ENCODE measurements at places on chromosomes 1 and 21. TPM values are rescaled to one million over a fixed set of nuclear protein-coding genes. Genes with fewer than 3 reads are reported as not detected.

GRCh38 chr1:221264848-221265247 lies 385.6 kb downstream of the HLX start:
- H3K4me1 ChIP-seq, result no peaks in the 10 kb centered on the region
- no peak overlapping the region for H3K27ac ChIP-seq
- peaks cover 6% of the 10 kb centered on the region for H3K27me3 ChIP-seq
- no peaks in the 10 kb centered on the region for H3K36me3 ChIP-seq

DNA sequence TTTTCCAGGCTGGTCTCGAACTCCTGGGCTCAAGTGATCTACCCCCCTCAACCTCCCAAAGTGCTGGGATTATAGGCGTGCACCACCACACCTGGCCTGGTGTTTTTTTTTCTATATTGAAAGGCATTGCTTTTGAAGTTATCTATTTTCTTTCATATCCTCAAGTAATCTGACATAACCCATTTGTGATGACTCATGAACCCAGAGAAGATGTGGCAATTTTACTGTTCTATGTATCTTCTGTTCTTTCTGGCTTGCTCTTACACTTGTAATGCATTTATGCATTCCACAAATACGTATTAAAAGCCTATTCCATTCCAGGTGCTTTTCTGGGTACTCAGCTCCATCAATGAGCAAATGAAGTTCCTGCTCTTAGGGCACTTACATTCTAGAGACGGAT lies 29.9 kb upstream of the ERRFI1 start:
- no peaks in the 10 kb centered on the region for H3K36me3 ChIP-seq
- H3K27ac ChIP-seq, result no peak overlapping the region
- peaks cover 3% of the 10 kb centered on the region for H3K4me1 ChIP-seq
- H3K27me3 ChIP-seq, result peaks cover 18% of the 10 kb centered on the region
- DNase-seq, result no peak
- H3K4me3 ChIP-seq, result no peak overlapping the region

DNA sequence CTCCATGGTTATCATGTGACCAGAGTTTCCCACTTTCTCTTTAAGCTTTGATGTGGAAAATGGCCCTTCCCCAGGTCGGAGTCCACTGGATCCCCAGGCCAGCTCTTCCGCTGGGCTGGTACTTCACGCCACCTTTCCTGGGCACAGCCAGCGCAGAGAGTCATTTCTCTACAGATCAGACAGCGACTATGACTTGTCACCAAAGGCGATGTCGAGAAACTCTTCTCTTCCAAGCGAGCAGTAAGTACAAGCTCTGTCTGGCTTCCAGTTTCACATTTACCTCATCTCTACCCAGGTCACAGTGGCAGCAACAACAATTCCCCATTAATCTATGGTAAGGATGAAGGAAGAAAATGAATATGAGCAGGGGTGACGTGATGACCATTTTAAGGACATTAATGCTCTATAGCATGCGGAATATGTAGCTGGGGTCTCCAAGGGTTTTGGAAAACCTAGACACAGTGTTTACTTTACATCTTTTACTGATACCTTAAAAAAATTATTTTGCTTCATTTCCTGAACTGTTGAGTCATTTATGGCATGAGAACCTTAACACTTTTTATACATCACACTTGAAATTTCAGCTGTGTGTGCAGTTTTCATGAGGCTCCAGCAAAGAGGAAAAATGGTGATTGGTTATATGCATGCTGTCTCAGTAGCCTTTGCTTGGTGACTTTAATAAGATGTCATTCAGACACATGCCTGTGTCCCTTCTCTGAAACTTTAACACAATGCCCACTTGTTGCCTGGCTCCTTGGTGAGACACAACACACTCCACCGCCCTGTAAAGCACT lies 286.3 kb upstream of the SGIP1 start:
- no peak for DNase-seq
- H3K4me1 ChIP-seq, result peaks cover 30% of the 10 kb centered on the region
- H3K36me3 ChIP-seq, result no peaks in the 10 kb centered on the region
- H3K27me3 ChIP-seq, result no peaks in the 10 kb centered on the region

GRCh38 chr1:43359696-43360095 lies 915 bp downstream of the CDC20 start:
- H3K27me3 ChIP-seq, result no peaks in the 10 kb centered on the region
- DNase-seq, result no peak
- peaks cover 44% of the 10 kb centered on the region for H3K36me3 ChIP-seq
- peaks cover 43% of the 10 kb centered on the region for H3K4me1 ChIP-seq

- peaks cover 10% of the 10 kb centered on the region for H3K27me3 ChIP-seq
- peaks cover 40% of the 10 kb centered on the region for H3K4me1 ChIP-seq
- no peak for DNase-seq
- peaks cover 15% of the 10 kb centered on the region for H3K36me3 ChIP-seq
- H3K27ac ChIP-seq, result no peak overlapping the region
Measured at GRCh38 chr1:91546301-91546581, 45.6 kb downstream of the CDC7 start.

GRCh38 chr1:58699011-58699762 lies 675 bp downstream of the MYSM1 start:
- no peaks in the 10 kb centered on the region for H3K27me3 ChIP-seq
- DNase-seq, result no peak
- peak overlapping the region; percentile 100 for H3K27ac ChIP-seq
- peaks cover 9% of the 10 kb centered on the region for H3K4me1 ChIP-seq
- H3K4me3 ChIP-seq, result peak overlapping the region; percentile 92
- H3K36me3 ChIP-seq, result peaks cover 10% of the 10 kb centered on the region

DNA sequence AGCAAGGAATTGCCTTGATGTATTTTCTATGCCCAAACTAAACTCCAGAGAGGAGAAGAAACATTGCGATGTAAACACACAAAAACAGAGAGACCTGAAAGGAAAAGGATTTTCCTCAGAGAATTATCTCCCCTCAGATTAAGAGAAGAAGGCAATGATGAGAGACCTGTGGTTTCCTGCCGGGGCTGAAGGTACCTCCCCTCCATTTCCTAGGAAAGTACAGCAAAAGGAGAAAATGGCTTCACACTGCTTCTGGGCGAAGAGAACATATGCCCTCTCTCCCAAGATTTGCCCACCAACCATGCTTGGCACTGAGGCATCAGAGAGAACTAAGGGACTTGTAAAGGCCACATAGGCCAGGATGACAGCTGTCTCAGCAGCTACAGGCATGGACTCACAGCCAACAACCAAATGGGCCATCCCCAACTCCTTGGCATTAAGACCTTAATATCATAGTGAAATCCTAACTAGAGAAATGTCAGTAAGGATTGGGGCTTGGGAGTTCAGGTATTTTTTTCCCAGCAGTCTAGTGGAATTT lies 523.0 kb downstream of the PTPRC start:
- peaks cover 33% of the 10 kb centered on the region for H3K4me1 ChIP-seq
- H3K4me3 ChIP-seq, result no peak overlapping the region
- peaks cover 5% of the 10 kb centered on the region for H3K36me3 ChIP-seq
- H3K27me3 ChIP-seq, result no peaks in the 10 kb centered on the region
- peak overlapping the region; percentile 43 for H3K27ac ChIP-seq

DNA sequence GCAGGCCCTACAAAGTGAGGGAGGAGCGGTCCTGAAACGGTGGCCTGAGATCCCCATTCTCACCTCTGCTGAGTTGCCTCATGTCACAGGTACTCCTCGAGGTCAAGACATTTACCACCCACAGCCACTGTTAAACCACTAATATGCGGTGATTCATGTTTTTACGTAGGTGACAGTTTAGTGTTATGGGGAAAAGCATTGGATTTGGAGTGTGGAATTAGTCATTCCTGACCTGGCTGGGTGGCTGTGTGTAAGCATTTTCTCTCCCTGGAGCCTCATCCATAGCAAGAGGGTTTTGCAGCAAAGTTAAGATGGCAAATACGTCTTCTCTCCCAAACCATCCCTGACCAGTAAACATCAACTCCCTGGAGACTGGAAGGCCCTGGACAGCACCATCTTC lies 57.8 kb upstream of the KCNJ6 start:
- no peak for DNase-seq
- no peak overlapping the region for H3K4me3 ChIP-seq
- no peak overlapping the region for H3K27ac ChIP-seq
- H3K36me3 ChIP-seq, result no peaks in the 10 kb centered on the region
- H3K4me1 ChIP-seq, result no peaks in the 10 kb centered on the region

GRCh38 chr1:202958544-202959275 lies 598 bp upstream of the ADIPOR1 start:
- no peaks in the 10 kb centered on the region for H3K27me3 ChIP-seq
- H3K4me3 ChIP-seq, result peak overlapping the region; percentile 89

- H3K36me3 ChIP-seq, result no peaks in the 10 kb centered on the region
- H3K27ac ChIP-seq, result no peak overlapping the region
- no peaks in the 10 kb centered on the region for H3K4me1 ChIP-seq
- H3K4me3 ChIP-seq, result no peak overlapping the region
- DNase-seq, result no peak
Measured at GRCh38 chr1:218804014-218804785, 369.5 kb upstream of the LYPLAL1 start.

DNA sequence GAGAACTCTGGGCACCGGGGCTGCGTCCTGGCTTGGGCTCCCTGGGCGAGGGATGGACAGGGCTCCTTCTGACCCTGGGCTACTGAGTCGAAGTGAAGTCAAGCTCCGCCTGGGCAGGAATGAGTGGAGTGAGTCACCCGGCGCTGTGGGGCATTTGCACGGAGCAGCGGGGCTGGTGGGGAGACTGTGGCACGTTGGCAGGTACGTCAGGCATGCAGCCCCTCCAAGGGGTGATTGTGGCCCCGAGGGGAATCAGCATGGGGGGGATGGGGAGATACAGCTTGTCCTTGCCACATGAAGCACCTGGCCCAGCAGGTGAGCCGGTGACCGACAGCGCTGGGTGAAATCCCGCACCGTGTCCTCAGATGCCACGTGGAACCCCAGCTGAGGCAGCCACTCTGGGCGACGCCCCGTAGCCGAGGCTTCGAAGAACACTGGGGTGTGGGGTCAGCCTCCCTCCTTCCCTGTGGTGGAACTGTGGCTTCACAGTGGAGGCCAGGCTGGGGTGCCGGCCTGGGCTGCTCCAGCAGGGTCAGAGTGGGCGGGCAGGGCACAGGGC lies 62.3 kb downstream of the COL18A1 start:
- H3K4me3 ChIP-seq, result no peak overlapping the region
- no peak overlapping the region for H3K27ac ChIP-seq
- DNase-seq, result no peak
- H3K36me3 ChIP-seq, result no peaks in the 10 kb centered on the region
- peaks cover 2% of the 10 kb centered on the region for H3K4me1 ChIP-seq
- peaks cover 10% of the 10 kb centered on the region for H3K27me3 ChIP-seq

- H3K4me3 ChIP-seq, result no peak overlapping the region
- peaks cover 3% of the 10 kb centered on the region for H3K36me3 ChIP-seq
- H3K27me3 ChIP-seq, result peaks cover 12% of the 10 kb centered on the region
- no peaks in the 10 kb centered on the region for H3K4me1 ChIP-seq
- H3K27ac ChIP-seq, result no peak overlapping the region
- no peak for DNase-seq
Measured at GRCh38 chr1:30670240-30671060, 52.9 kb downstream of the MATN1 start.

- H3K27me3 ChIP-seq, result peaks cover 2% of the 10 kb centered on the region
- no peaks in the 10 kb centered on the region for H3K36me3 ChIP-seq
- H3K27ac ChIP-seq, result no peak within 1 kb of the TSS
- H3K4me1 ChIP-seq, result no peaks in the 10 kb centered on the region
Measured at GRCh38 chr1:158754420-158754819, at the start of gene OR6K6. OR6K6 (plus strand) TSS chr1:158754720; CDS start chr1:158754888, 168 bp downstream.

GRCh38 chr1:208595745-208596144 lies 351.6 kb upstream of the PLXNA2 start:
- no peak overlapping the region for H3K4me3 ChIP-seq
- H3K36me3 ChIP-seq, result no peaks in the 10 kb centered on the region
- DNase-seq, result no peak
- peaks cover under 1% of the 10 kb centered on the region for H3K27me3 ChIP-seq
- no peaks in the 10 kb centered on the region for H3K4me1 ChIP-seq

GRCh38 chr1:43997295-43997999 lies 6.0 kb downstream of the CCDC24 start:
- no peaks in the 10 kb centered on the region for H3K27me3 ChIP-seq
- H3K4me3 ChIP-seq, result no peak overlapping the region

DNA sequence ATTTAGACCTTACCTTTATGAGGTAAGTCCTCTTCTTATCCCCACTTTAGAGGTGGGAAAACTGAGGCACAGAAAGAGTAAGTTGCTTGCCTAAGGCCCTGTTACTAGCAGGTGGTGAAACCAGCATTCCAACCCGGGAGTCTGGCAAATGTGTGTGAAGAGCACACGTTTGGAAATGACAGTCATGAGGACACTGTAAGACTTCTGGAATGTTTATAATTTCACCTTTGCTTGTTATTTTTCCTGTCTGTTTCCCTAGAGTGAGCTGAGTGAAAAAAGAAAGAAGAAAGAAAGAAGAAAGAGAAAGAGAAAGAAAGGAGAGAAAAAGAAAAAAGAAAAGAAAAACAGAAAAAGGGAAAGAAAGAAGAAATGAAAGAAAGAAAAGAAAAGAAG lies 21.2 kb upstream of the LGALS8 start:
- peaks cover 8% of the 10 kb centered on the region for H3K27me3 ChIP-seq
- no peaks in the 10 kb centered on the region for H3K36me3 ChIP-seq
- no peak for DNase-seq
- peaks cover 8% of the 10 kb centered on the region for H3K4me1 ChIP-seq

DNA sequence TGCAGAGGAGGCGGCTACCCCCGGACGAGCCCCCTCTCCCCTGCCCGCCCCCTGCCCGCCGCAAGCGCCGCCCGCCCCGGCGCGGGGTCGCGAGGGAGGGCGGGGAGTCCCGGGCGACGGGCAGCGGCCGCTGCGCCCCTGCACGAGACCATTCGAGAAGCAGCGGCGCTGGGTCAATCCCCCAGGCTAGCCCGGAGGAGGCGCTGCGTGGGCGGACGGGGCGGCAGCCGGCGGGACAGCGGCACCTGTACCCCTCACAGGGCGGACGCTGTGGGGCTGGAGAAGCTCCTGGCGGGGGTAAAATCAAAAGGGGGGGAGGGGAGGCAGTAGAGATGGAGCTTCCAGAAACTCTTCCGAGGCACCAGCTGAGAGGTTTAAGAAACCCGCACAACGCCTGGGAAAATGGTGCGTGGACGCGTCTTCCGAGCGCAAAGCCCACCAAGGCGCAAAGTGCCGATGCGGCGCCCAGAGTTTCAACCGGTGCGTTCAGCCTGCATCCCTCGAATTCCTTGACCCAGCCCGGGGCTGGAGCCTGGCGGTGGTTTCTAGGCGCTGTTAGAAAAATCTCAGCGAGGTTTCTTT lies at the start of gene PLPPR5:
Gene PLPPR5, minus strand, starts transcription at position 1 of the 582 bp plus-strand sequence. CDS start 190 bp downstream, outside the sequence.
- peaks cover 3% of the 10 kb centered on the region for H3K4me1 ChIP-seq
- peaks cover 51% of the 10 kb centered on the region for H3K27me3 ChIP-seq
- H3K36me3 ChIP-seq, result no peaks in the 10 kb centered on the region
- peak; percentile 26 for DNase-seq

- H3K4me3 ChIP-seq, result no peak overlapping the region
- H3K27me3 ChIP-seq, result no peaks in the 10 kb centered on the region
- H3K27ac ChIP-seq, result no peak overlapping the region
- no peak for DNase-seq
- H3K4me1 ChIP-seq, result peaks cover 3% of the 10 kb centered on the region
- peaks cover 19% of the 10 kb centered on the region for H3K36me3 ChIP-seq
Measured at GRCh38 chr21:39258207-39258606, 55.2 kb downstream of the BRWD1 start.

- H3K27me3 ChIP-seq, result peaks cover 3% of the 10 kb centered on the region
- no peak overlapping the region for H3K4me3 ChIP-seq
Measured at GRCh38 chr1:34128186-34128889, 36.7 kb downstream of the CSMD2 start.

SRGAP2B gene
- total RNA-seq, result 31.7 TPM

A3GALT2 gene
- not detected for total RNA-seq

CYP4A22 gene
- total RNA-seq, result not detected

CLCA4 gene
- not detected for total RNA-seq

TBX19 gene
- 3.2 TPM for total RNA-seq

C1QB gene
- total RNA-seq, result 0.50 TPM

GPR25 gene
- total RNA-seq, result 0.91 TPM

IGSF21 gene
- not detected for total RNA-seq

CNIH3 gene
- total RNA-seq, result 1.6 TPM

RORC gene
- total RNA-seq, result 1.4 TPM

MCOLN2 gene
- 18.8 TPM for total RNA-seq

SH3D21 gene
- total RNA-seq, result 24.9 TPM

RUNX3 gene
- total RNA-seq, result 172 TPM

C8A gene
- not detected for total RNA-seq

CXADR gene
- total RNA-seq, result 0.28 TPM

BARHL2 gene
- not detected for total RNA-seq

Data from activated naive CD8-positive, alpha-beta T cell treated with anti-CD3 and anti-CD28 coated beads, Interleukin-2, amount 10 ng/mL, durations not matched to agents 7 days and 5 days (primary cell).